ENCODE measurements at places on chromosomes 12 and 14.

GRCh38 chr12:97466000-97466399 is 3.4 kb downstream of the RMST start:
- no peak for DNase-seq

GRCh38 chr12:39490500-39491282 is 47.8 kb upstream of the KIF21A start:
- DNase-seq, result no peak

- DNase-seq, result no peak
These were observed 88.0 kb upstream of the MAX start for GRCh38 chr14:65190312-65190711.

DNA sequence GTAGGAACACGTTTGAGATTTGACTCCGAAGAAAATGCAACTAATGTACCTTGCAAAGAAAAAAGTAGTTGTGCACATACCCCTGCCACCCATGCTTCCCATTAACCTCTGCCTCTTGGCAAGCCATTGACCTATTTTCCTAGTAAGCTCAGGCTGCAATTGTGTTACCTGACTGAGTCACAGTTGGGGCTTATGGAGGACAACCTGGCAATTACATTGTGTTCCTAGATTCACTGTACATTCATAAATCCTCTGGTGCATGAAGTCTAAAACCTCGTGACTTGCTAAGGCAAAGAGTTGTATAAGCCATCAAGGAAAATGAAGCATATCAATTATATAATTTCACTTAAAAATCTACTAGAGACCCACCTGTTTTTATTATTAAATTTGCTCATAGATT is 62.0 kb upstream of the DUSP6 start:
- DNase-seq, result no peak

DNA sequence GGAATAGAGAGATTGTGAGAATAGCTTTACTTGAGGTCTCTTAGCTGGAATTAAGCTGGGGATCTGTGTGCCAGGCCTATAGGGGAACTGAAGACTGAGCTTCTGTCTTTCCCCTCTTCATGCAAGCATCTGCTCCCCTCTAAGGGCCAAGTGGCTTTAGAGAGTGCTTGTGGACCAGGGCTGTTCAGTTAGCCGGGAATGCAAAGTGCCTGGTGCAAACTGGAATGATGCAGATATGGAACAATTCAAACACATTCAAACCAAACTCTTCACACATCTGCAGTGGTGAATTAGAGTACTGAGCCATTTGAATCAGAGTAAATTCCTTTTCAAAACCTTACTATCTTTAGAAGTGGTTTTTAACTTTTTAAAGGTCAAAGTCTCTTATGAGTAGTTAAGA is 99.0 kb downstream of the LIN7A start:
- no peak for DNase-seq

GRCh38 chr14:44963044-44963528 is 1.1 kb downstream of the TOGARAM1 start:
- DNase-seq, result no peak

DNA sequence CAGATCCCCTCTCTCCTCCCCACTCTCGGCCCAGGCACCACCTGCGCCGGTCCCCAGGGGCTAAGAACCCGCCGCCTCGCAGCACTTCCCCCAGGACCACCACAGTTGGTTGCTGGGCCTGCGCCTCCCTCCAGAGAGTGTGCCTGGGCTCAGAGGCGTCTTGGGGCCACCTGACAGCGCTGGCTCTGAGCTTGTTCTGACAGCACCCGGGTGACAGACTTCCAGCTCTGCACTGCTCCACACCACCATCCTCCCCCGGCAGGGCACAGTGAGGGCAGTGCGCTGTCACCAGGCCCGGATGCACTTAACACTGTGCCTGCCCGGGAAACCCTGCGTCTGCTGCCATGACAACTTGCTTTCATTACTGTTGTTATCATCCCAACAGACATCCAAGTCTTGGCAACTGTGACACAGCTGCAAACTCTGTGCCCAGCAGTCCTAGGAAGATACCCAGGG is 6.6 kb downstream of the BRF1 start:
- DNase-seq, result no peak

DNA sequence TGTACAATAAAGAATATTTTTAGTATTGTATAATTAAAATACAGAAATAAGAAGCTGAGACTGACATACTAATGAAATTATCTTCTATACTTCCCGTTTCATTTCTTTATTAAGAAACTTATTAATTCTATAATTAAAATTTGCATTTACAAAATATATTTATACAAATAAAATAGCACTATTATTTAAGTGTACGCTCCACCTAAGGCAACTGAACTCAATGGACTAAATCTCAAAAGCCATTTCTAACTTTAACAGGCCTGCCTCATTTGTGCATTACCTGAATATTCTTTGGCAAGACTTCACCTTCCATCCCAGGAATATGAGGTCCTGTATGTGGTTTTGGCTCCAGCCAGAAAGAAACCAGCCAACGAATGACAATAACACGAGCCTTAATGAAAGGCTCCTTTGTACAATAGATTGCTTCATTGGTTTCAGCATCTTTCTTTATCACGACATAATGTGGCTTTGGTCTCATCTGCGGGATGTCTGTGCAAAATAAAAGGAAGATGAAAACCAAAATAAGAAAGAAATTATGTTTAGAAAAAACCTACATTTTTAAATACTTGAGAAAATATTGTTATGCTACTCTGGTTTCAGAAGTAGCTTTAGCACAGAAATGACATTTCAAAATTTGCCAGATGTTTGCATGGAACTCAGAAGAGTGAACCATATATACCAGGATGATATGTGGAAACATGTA is 58.7 kb downstream of the RALGAPA1 start:
- no peak for DNase-seq

DNA sequence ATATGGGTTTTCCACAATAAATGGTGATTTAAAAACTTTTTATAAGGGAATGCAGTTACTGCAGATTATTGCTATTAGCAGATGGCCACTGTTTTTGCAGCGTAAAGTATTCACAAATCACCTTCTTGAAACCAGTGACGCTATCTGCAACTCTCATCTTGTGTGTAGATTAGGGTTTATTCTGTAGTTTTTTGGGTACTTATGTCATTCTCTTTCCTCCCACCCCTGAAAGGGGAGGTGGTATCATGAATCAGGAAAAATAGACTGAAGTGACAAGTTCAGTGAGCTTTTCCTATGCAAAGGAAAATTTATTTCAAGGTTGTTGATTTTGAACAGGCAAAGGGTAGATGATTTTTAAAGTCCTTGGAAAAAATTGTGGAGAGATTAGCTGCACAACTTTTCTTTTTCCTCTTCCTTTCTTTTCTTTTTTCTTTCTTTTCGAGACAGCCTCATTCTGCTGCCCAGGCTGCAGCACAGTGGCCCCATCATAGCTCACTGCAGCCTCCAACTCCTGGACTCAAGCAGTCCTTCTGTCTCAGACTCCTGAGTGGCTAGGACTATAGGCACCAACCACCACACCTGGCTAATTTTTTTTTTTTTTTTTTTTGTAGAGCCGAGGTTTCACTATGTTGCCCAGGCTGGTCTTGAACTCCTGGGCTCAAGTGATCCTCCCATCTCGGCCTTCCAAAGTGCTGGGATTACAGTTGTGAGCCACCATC is 1.6 kb downstream of the FRS2 start:
- DNase-seq, result no peak

GRCh38 chr12:83470749-83471148 is 784.0 kb downstream of the TMTC2 start:
- no peak for DNase-seq

GRCh38 chr12:65458718-65459117 is 180.2 kb downstream of the MSRB3 start:
- no peak for DNase-seq

- no peak for DNase-seq
These were observed 49.0 kb upstream of the EGLN3 start for GRCh38 chr14:33999771-34000291.

DNA sequence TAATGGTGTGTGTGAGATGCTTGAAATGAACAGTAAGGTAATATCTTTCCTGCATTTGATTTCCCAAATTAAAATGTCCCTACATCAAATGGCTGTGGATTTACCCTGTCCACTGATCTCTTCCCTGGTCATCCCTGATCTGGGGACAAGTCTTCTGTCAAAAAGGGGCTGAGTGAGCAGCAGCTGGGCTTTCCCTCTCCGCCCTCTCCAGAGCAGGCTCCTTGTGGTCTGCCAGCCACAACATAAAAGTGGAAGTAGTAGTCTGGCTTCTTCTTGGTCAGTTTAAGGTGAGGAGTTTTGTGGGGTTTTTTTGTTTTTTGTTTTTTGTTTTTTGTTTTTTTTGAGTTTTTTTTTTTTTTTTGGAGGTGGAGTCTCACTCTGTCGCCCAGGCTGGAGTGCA is 25.2 kb upstream of the PLXNC1 start:
- DNase-seq, result no peak

- no peak for DNase-seq
These were observed 5.9 kb upstream of the EP400 start for GRCh38 chr12:131943876-131944275.

- DNase-seq, result no peak
These were observed 101.5 kb downstream of the ELK3 start for GRCh38 chr12:96295532-96296160.

DNA sequence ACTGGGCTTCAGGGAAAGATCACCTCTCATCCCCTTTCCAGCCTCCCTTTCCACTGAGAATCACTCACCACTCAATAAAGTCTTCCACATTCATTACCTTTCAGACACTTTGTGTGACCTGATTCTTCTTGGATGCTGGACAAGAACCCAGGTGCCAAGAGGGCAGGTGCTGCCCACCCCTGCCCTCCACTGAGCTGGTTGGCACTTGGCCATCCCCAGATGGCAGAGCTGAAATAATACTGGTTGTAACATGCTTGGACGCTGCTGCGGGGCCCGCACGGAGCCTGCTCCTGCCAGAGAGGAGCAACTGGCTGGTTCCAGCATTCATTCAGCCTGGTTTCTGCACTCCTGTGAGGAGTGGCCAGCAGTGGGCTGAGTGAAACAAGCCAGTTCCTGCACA is 386.7 kb upstream of the CCDC196 start:
- no peak for DNase-seq

DNA sequence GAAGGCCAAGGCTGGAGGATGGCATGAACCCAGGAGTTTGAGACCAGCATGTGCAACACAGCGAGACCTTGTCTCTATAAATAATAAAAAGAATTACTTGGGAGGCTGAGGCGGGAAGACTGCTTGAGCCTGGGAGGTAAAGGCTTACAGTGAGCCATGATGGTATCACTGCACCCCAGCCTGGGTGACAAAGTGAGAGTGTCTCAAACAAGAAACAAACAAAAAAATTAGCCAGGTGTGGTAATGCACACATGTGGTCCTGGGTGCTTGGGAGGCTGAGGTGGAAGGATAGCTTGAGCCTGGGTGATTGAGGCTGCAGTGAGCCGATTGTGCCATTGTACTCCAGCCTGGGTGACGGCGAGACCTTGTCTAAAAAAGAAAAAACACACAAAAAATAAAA is 1.7 kb upstream of the GPRC5A start:
- DNase-seq, result no peak

DNA sequence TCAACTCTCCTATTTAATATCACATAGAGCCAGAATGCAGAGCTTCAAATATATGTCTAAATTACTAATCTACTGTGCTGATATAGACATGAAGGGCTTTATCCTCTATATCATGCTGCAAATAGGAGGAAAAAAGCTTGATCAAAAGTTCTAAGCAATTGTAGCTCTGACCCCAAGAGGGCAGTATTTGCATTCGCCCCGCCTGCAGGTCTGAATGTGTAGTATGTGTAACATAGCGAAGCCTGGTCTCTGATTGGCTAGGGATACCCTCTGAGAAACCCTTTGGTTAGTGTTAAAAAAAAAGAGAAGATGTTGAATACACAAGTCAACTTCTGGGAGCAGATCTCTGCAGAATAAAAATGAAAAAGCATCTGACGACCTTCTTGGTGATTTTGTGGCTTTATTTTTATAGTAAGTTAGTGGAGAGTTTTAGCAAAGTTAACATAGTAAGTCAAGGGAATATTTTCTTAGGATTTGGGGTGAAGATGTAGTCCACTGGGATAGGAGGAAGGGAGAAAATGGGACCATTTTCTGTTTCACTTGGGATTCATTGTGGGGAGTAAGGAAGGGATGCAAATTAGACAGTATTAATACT is 151.6 kb upstream of the OR4E1 start:
- no peak for DNase-seq

DNA sequence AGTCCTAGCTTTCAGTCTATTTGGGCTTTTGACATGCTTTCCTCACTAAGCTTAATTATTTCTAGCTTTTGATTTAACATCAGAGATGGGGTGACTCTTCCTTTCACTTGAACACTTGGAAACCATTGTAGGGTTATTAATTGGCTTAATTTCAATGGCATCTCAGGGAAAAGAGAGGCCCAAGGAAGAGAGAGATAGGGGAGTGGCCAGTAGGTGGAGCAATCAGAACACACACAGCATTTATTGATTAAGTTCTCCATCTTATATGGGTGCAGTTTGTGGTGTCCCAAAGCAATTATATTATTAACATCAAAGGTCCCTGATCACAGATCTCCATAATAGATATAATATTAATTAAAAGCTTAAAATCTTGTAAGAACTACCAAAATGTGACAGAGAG is 1466.1 kb upstream of the SEL1L start:
- DNase-seq, result no peak

- DNase-seq, result no peak
These were observed 161.3 kb upstream of the CCND2 start for GRCh38 chr12:4112290-4112689.

GRCh38 chr12:127205781-127206555 is 1061.0 kb upstream of the TMEM132C start:
- DNase-seq, result no peak

- no peak for DNase-seq
These were observed 116.9 kb upstream of the LRIG3 start for GRCh38 chr12:59036973-59037762.

- DNase-seq, result no peak
These were observed 60.5 kb downstream of the SLC38A1 start for GRCh38 chr12:46208370-46208769.

- DNase-seq, result no peak
These were observed 1372.1 kb upstream of the SEL1L start for GRCh38 chr14:82905762-82906161.

DNA sequence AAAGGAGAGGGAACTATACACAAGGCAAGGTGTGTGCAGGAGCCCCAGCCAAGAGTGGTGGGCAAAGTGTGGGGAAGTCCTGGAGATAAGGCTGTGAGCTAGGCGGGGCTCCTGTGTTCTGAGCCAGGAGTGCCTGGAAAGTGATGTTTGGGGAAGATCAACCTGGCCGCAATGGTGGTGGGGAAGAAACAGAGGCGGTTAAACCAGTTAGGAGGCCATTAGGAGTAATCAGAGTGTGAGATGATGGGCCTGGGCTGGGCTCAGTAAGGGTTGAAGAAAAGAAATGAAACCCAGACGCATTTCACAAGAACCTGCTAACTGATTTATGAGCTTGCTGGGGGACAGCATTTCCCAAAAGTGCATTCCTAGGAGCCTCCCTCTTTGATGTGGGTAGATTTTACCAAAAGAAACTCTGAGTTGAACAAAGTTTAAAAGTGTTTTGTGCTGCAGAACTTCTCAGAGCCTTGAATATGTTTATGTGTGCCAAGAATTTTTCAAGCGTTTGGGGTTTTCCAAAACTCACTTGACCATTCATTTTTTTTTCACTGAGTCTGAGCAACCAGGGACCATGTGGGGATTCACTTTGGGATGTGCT is 34.2 kb upstream of the LRP1-AS start:
- DNase-seq, result no peak
